Adrenal gland (tissue), 19 donors: ENCODE measurements at places on chromosomes 12 and 14. TPM values are rescaled to one million over a fixed set of nuclear protein-coding genes. Genes with fewer than 3 reads are reported as not detected.

The FOXN4 gene
- not detected for polyA plus RNA-seq

The GXYLT1 gene
- 2.8 TPM for polyA plus RNA-seq

DNA sequence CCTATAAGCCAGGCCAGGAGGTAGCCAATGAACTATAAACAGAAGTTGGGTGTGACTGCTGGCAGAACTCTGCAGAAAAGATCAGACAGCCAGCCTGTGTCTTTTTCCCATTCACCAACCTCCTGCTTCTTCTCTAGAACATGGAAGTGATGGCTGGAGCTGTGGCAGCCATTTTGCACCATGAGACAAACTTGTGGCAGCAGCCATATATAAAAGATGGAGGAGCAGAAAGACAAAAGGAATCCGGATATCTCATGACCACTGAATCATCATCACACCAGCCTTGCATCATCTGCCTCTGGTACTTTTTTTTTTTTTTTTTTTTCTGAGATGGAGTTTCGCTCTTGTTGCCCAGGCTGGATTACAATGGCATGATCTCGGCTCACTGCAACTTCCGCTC lies 8.7 kb downstream of the BEGAIN start:
- H3K36me3 ChIP-seq = no peaks in the 10 kb centered on the region

DNA sequence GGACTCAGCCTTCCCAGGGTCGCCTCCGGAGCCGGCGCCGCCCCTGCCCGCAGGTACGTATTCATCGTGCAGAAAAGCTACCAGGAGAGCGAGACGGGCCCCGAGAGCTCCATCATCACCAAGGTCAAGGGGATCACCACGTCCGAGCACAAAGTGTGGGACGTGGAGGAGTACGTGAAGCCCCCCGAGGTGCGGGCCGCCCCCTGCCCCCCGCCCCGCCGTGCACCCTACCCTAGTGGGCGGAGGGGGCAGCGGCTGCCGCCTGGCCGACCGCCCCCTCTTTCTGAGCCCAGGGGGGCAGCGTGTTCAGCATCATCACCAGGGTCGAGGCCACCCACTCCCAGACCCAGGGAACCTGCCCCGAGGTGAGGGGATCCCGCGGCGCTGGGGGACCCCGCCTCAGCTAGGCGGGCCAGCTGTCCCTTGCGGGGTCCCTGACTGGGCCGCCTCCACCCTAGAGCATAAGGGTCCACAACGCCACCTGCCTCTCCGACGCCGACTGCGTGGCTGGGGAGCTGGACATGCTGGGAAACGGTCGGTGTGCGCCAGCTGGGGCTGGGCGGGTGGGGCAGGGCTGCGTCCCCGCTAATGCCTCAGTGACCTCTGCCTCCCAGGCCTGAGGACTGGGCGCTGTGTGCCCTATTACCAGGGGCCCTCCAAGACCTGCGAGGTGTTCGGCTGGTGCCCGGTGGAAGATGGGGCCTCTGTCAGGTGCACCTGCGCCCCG lies 973 bp downstream of the P2RX2 start:
- H3K27me3 ChIP-seq = peaks cover 46% of the 10 kb centered on the region
- no peak for DNase-seq
- peaks cover 4% of the 10 kb centered on the region for H3K36me3 ChIP-seq

GRCh38 chr14:49966304-49966809 lies 73.5 kb downstream of the ARF6 start:
- H3K4me3 ChIP-seq = no peak overlapping the region
- no peaks in the 10 kb centered on the region for H3K36me3 ChIP-seq
- H3K27ac ChIP-seq = no peak overlapping the region
- H3K27me3 ChIP-seq = no peaks in the 10 kb centered on the region
- DNase-seq = no peak

DNA sequence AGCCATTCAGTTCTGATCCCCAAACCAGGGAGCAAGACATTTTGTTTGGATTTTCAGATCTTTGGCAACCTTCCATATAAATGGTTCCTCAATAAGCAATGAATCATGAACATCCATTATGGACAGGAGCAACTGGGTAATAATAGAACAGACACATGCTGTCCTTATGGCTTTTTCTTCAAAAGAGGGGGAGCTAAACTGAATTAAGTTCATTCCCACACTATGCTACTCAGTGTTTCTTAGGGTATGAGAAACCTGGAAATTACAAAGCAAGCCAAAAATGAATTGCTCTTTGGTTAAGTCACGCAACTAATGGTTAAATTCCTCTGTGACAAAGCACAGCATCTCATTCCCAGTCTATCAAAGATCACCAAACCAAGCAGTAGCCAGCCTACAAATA lies 51.0 kb downstream of the PTGER2 start:
- no peaks in the 10 kb centered on the region for H3K36me3 ChIP-seq
- no peaks in the 10 kb centered on the region for H3K4me1 ChIP-seq
- H3K4me3 ChIP-seq = no peak overlapping the region
- no peak for DNase-seq
- H3K27ac ChIP-seq = no peak overlapping the region

The PRKD1 gene
- polyA plus RNA-seq = 7.7 TPM

The KRT78 gene
- not detected for polyA plus RNA-seq

DNA sequence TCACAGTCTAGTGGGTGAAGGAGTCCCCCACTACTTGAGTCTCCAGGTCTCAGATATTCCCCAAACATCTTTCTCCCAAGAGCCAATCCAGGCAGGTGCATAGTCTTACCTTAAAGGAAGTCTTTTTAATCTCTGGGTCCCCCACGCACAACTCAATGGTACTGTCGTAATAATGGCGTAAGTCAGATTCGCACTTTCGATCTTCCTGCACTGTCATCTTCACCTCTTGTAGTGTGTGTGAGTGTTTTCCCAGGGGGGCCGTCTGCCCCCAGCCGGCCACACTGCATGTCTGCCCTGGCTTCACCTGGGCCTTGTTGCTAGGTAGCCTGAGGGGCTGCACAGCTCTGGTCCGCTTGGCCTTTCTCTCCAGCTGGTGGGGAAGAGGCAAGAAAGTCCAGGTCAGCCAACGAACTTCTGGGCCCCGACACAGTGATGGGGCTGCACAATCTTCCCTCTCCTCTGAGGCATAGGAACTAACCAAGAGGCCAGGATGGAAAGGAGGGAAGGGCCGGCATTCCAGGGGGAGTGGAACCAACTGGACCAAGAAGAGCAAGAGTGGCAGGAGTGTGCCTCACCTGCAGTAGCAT lies 2.1 kb downstream of the GZMB start:
- no peaks in the 10 kb centered on the region for H3K27me3 ChIP-seq
- no peak for DNase-seq
- no peaks in the 10 kb centered on the region for H3K36me3 ChIP-seq
- no peak overlapping the region for H3K27ac ChIP-seq
- no peak overlapping the region for H3K4me3 ChIP-seq

GRCh38 chr12:124913474-124914391 lies 717 bp downstream of the UBC start:
- peak; percentile 96 for DNase-seq
- H3K4me3 ChIP-seq = peak overlapping the region; percentile 79
- no peaks in the 10 kb centered on the region for H3K27me3 ChIP-seq
- peaks cover 57% of the 10 kb centered on the region for H3K4me1 ChIP-seq
- peak overlapping the region; percentile 93 for H3K27ac ChIP-seq
- H3K36me3 ChIP-seq = no peaks in the 10 kb centered on the region

The MMP19 gene
- 15.8 TPM for polyA plus RNA-seq

The TMEM30B gene
- 1.8 TPM for polyA plus RNA-seq

DNA sequence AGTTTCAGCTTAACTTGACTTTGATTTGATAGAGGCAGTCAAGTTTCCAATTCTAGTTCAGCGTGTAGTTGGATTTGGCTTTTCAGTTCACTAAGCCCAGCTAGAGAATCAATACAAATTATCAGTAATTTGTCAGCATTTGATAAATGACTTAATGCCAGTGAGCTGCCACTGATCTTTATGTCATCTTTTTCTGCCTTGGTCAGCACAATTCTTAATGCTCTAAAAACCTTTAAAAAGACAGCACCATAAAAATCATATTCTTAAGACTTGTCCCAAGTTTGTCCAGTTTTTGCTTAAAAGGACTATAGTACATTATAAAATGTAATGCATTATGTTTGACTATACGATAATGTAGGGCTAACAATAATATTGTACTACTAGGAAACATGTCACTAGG lies 920.5 kb downstream of the LRFN5 start:
- no peaks in the 10 kb centered on the region for H3K36me3 ChIP-seq
- H3K27ac ChIP-seq = no peak overlapping the region
- no peaks in the 10 kb centered on the region for H3K27me3 ChIP-seq
- H3K4me1 ChIP-seq = no peaks in the 10 kb centered on the region
- H3K4me3 ChIP-seq = no peak overlapping the region

The CCDC184 gene
- 3.6 TPM for polyA plus RNA-seq

DNA sequence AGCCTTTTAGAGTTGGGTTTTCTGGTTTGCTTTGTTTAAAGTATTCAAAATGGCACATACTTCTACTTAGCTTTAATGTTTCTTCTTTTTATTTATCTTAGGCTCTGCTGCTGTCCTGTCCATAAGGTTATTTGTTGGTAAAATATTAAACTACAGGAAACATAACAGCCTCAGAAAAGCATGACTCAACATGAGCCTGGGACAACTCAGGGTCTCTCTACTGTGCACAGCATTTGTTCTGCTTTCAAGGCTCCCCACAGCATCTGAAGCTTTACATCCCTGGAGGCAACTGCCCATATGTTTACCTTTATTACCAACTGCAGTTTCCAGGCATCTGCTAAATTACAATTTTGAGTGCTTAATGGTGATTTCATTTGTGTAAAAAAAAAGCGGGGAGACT lies 954.2 kb upstream of the FBXO33 start:
- DNase-seq = no peak
- no peak overlapping the region for H3K27ac ChIP-seq
- H3K36me3 ChIP-seq = no peaks in the 10 kb centered on the region
- H3K4me3 ChIP-seq = no peak overlapping the region
- no peaks in the 10 kb centered on the region for H3K4me1 ChIP-seq

- peaks cover 6% of the 10 kb centered on the region for H3K4me1 ChIP-seq
- no peaks in the 10 kb centered on the region for H3K27me3 ChIP-seq
- no peak overlapping the region for H3K4me3 ChIP-seq
- peak overlapping the region; percentile 8 for H3K27ac ChIP-seq
- DNase-seq = no peak
Observed at GRCh38 chr14:50657753-50658152, 10.4 kb downstream of the SAV1 start.
